ENCODE measurements at places on chromosomes 4 and X.

DNA sequence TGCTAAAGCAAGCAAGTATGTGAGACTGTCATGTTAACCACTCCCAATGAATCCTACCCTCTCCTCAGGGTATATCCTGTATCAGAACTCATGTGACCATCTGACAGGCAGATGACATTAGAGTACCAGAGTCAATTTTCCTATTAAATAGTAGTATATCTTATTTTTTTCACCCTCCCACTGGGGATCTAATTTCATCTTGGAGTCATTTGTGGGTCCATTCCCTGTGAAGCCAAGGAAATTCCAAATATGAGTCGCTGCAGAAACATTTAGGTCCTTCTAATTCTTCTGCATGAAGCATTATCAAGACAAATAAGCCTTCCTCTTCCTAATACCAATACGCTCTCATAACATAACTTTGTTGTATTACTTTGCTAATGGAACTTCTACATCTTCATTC lies 52.2 kb upstream of the BLTP1 start:
- DNase-seq, result no peak

DNA sequence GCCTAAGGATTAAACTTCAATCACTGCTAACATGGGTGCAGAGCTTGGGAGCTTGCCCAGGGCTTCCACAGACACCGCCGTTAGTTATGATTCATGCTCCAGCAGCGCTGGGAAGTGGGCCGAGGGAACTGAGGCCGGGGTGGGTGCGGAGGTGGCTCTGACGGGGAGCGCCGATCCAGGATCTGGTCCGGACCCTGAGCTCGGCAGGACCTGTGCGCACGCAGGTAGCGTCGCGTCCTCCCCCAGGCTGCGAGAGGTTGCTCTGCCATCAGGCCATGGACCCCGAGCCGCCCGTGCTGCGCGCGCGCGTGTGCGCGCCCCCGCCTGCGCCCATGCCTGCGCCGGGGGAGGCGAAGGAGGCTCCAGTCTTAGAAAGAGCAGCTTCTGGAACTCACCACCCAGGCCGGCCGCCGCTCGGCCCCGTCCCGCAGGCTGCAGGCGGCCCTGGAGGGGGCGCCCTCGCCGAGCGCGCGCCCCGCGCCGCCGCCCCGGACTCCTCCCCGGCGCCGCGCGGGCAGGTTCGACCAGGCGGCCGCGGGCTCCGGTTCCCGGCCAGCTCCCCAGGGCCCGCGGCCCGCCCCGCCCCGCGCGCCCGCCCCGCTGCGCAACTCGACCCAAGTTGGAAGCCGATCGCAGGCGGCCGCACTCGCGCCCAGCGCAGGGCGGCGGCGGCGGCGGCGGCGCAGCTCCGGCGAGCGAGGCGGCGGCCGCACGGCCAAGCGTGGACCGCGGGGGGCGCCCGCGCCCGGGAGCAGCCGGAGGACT lies 732 bp upstream of the ADRA2C start:
- peak; percentile 82 for DNase-seq

DNA sequence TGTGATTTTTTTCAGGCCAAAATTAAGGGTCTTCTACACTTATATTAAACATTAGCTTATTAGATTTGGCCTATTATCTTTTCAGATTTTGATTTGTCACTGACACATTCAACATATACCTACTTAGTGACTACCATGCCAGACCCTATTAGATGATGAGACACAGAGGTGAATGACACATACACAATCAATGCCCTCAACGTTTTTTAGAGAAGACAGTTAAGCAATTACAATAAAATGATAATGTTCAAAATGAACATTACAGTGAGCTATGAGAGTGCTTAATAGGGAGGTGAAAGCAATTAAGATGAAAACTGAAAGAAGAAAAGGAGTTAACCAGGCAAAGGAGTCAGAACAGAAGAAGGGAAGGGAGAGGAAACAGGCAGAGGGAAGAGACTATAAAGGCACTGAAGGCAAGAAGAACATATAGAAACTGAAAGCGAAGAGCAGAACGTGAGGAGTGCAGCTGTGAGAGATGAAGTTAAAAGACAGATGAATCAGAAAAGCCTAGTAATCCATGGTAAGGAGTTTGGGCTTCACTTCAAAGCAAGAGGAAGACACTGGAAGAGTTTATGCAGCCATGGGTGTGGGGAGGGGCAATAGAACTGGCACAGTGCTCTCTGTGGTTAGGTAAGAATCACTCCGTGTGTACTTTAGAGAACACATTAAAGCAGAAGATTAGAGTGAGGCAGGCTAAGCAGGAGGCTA lies 119.0 kb downstream of the REELD1 start:
- no peak for DNase-seq

- DNase-seq, result no peak
Measured at GRCh38 chr4:1463927-1464540, 57.8 kb upstream of the NKX1-1 start.

DNA sequence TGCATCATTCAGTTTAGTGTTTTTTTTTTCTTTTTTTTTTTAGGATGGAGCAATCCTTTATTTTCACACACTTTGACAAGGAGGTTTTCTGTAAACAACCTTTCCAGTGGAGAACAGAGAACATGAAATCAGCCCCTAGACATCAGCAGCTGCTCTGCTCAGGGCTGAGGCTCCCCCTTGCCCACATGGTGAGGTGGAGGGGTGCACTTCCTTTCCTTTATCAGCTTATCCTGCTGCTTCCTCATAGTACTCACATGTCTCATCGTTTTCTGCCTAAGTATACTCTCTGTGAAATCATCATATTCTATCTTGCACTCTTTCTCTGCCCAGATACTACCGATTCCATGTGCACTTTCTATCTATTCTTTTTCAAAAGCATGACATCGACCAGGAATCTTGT lies 47.6 kb upstream of the PRSS12 start:
- no peak for DNase-seq

GRCh38 chr4:155679343-155679742 lies 12.7 kb downstream of the GUCY1A1 start:
- no peak for DNase-seq

GRCh38 chrX:22795671-22796070 lies 204.1 kb upstream of the DDX53 start:
- no peak for DNase-seq

DNA sequence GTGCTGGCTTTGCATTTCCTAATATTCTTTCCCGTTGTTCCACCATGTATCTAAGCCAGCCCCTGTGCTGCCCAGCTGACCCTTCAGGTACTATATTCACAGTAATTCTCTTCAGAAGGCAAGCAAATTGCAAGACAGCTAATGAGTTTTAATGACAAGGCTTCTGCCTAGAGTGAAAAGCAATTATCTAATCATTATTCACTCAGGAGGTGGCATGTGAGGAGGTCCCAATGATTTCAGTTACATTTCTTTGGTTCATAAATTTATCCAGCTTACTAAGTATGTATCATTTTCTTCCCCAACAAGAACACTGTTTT lies 123.0 kb downstream of the RASGEF1B start:
- DNase-seq, result no peak

DNA sequence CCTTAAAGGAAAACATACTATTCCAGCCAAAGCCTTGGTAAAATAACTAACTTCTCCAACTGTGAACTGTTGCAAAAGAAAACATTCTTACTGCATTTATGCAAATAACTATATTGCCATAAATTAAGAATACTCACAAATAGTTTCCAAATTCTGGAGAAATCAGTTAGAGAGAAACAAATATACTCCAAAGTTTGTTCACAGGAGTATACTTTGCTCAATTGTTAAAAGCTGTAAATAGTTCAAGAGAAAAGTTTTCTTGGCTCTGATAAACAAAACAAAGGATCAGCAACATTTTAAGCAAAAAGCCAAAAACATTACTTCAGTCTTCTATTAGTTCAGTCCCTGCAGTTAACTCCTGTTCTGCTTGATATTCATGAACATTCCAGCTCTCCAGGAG lies 83.0 kb downstream of the EIF4E start:
- DNase-seq, result no peak

DNA sequence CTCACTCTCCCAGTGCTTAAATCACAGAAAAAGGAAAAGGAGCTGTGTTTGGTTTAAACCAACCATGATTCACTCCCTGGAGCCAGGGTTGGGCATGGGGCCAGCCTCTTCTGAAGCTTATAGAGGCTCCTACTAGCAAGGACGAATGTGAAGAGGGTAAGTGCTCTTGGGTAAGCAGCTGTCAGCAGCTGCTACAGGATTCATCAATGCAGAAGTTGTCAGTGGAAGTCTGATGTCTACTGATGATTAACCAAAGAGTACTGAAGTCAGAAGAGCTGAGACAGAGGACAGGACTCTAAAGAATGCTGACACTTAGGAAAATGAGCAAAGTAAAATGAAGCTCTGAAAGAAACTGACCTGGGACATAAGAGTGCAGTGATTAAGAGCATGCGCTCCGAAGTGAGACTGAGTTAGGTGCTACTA lies 32.7 kb upstream of the JADE1 start:
- no peak for DNase-seq

DNA sequence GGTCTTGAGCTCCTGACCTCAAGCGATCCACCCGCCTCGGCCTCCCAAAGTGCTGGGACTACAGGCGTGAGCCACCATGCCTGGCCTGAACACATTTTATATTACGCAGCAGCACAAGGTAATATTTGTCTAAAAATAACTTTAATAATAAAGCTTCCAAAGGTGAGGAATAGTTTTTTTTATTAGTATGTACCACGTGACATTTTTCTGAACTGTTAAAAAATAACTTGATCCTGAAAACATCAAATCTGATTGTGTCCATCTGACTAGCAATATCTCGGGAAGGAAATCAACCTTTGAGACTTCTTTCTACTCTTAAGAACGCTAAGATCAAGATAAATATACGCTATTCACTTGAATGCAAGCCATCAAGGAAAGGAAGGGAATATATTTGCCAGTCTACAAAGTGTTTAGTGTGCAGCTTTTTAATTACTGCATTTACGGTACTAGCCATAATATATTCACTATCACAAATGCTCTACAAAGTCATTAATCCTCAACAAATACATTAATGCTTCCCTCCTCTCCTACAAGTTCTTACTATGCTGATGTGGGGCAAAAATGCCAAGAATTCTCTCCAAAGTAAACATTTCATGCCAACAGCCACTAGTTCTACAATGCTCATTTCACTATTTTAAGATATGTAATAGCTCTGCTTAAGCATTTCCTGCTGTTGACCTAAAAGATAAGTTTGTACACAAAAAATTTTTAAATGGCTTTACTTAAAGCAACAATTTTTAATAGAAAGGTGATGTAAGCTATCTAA lies 143.6 kb downstream of the APBB2 start:
- DNase-seq, result no peak

GRCh38 chr4:185210102-185210981 lies 944 bp downstream of the SNX25 start:
- peak; percentile 72 for DNase-seq

DNA sequence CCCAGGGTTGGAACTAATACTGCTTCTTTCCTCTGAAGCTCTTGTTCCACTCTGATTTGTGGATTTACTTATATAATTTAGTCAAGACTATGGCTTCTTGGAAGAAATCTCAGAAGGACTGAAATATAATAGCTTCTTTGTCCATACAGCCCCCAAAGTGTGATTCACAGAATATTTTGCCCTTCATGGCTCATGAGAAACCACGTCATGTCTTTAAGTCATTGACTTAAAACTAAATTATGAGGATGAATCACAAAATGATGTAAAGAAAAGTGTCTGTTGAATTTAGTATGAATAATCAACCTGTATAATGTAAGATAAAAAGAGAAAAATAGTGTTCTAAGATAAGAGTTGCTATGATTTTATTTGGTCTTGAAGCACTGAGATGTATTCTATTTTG lies 43.3 kb upstream of the AGA start:
- DNase-seq, result no peak

GRCh38 chr4:83197555-83198235 lies 83.2 kb upstream of the PLAC8 start:
- DNase-seq, result no peak

GRCh38 chr4:42151568-42152506 lies 618 bp downstream of the BEND4 start:
- peak; percentile 86 for DNase-seq

GRCh38 chr4:118981171-118981838 lies 92.7 kb downstream of the SYNPO2 start:
- no peak for DNase-seq

DNA sequence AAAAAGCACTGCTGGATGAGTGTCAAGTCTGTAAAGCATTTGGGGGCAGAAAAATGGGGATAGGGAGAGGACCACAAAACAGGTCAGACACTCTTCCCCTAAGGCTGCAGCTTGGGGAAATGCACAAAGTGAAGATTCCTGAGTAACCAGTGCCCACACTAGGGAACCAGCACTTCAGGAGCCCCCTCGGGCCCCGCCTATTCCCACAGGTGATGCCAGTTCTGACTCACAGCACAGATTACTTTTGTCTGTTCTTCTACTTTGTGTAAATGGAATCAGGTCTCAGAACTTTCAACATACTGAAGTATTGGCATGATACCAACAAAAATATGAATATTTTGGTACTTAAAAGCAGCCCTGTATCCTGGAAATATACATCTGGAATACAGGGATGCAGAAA lies 112.5 kb downstream of the ADRA2C start:
- no peak for DNase-seq

- DNase-seq, result no peak
Measured at GRCh38 chr4:94834501-94834900, 76.7 kb downstream of the BMPR1B start.

- DNase-seq, result no peak
Measured at GRCh38 chr4:67575232-67576058, 16.9 kb downstream of the STAP1 start.

DNA sequence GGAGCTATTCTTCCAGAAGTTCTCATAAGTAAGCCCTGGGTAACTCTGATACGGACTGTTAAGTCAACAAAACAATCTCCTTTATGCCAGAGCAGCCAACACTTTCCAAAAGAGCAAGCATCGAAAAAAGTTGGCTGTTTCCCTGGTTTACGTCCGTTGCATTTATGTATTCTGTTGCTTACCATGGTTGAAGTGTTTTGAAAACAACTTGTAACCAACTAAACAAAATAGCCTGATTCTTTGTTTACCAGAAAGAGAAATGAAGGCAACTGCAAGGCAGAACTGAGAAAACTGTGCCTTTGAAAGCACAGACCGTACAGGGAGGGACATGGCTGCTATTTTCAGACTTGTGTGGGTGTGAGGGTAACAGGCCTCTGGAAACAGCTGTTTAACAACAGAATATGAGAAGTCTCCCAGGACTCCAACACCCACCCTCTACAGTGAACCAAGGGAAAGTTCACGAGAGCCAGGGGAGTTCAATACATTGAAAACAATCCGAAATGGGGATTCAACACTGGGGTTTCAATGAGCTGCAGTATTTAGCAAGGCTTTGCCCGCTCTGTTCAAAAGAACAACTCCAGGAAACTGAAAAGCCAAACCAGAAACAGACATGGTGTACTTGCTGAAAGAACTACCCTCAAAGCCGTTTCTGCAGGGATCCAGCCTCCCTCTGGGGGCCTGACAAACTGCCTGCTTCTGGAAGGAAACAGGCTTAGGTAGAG lies 95.8 kb upstream of the EGFL6 start:
- DNase-seq, result no peak

Measured in ecto neural progenitor cell (in vitro differentiated cells).